Calu3 (cell line): ENCODE measurements at places on chromosomes 2 and 18. TPM values are rescaled to one million over a fixed set of nuclear protein-coding genes. Genes with fewer than 3 reads are reported as not detected.
A peak's percentile ranks its signal among the peaks of the same experiment; 100 is the strongest.

The EIPR1 gene
- 31.7 and 34.4 TPM in 2 replicates for total RNA-seq

The TMEM247 gene
- not detected in 2 replicates for total RNA-seq

The RAB6D gene
- 0.17 and 0.24 TPM in 2 replicates for total RNA-seq

The KCNF1 gene
- total RNA-seq, result not detected in 2 replicates

The PIK3C3 gene
- total RNA-seq, result 32.9 and 49.8 TPM in 2 replicates

- DNase-seq, result no peak
Measured at GRCh38 chr2:38615237-38615636, 12.5 kb upstream of the HNRNPLL start.

GRCh38 chr2:23385351-23385747 lies 370 bp downstream of the KLHL29 start:
- peak; percentile 51 for DNase-seq

DNA sequence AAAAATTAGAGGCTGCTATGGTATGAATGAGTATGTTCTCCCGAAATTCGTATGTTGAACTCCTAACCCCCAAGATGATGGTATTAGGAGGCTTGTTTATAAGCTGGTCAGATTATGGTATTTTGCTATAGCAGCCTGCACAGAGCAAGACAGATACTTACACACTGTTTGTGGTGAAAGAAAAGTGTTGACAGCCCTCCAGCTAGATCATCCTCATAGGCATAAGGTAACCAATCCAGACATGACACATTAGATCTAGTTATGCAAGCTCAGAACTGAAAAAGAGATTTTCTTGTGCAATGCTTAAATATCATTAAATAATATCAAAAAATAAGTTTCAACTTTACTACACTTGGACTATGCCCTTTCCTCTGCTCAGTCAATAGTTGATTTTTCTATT lies 107.1 kb downstream of the ABCA12 start:
- no peak for DNase-seq

- DNase-seq, result peak; percentile 11
Measured at GRCh38 chr2:180980943-180981911, 822 bp downstream of the UBE2E3 start.

DNA sequence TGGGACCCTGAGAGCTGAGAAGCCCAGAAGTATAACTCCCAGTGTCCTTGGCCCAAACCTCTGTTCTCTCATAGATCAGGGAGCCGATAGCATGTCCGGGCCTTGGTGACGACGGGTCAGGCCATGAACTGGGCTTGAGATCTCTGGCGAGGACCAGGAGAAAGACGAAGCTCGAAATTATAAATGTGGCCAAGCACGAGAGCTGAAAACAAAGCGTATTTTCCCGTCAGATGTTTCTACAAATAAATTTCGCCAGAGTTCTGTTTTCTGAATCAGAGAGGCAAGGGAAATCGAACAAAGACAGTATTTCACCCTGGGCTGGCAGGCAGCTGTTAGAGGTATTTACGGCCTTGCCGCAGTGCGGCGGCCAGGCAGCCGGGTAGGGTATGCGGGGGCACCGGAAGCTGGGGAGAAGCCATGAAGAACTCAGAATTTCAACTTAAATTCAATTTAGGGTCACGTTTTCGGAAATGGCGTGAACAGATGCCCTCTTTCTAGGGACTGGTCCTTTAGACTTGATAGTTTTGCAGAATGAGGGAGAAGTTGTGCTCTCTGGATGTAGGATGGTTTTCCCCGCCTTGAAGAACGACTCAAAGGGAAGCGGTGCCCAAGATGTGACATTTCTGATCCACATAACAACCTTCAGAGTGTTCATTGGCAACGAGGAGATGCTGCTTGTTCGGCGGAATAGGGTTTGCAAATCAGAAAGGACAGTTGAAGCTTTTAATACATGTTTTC lies 9.6 kb downstream of the HOXD8 start:
- DNase-seq, result no peak

- peak; percentile 59 for DNase-seq
Measured at GRCh38 chr2:7672027-7672684, 754.9 kb downstream of the RNF144A start.
